Cerebellar nuclear complex (tissue), 1 donor: ENCODE measurements at places on chromosomes 7 and 10.

DNA sequence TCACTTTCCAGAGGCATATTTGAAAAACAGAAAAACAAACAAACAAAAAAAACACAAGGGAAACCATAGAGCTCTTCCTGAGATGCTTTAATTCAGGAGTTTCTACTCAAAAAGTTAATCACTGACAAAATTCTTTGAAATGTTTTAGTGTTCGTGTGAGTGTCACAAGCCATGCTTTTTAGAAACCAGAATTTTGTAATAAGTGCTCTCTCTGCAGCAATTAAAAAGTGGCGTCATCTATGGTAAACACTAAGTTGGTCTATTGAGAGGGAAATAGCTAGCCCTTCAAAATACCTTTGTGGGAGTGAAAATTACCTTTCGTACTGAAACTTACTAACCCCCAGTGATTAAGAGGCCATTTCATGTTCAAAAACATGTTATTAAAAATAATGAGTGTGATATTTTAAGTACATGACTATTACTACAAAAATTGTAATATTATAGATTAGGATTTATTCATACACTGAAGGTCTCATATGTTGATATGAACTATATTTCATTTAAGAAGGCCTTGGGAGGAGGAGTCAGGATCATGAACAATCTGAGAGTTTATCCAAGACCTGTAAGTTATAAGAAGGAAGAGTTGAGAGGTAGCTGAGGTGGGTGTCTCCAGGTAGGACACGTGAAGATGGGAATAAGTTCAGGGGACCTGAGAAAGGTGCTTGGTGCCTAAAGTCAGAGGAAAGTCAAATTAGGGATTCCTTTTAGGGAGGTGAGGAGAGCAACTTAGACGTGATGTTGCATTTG, 94.6 kb downstream of the PPP1R9A start:
- no peak for DNase-seq

DNA sequence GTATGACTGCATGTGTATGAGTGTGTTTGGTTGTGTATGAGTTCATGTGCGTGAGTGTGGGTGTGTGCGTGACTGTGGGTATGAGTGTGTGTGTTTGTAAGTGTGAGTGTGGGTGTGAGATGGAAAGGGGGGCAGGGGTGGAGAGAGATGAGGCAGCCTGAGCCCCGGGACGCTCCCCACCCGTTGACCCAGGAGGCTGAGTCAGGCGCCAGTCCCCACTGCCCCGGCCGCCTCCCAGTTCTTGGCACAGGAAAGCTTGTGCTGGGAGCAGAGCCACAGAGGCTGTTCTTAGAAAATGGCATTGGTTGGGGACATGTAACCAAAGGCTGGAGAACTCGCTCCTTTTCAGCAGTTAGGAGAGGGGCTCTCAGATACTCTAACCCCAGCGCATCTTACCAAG, 27.8 kb upstream of the NUB1 start:
- DNase-seq: no peak

GRCh38 chr7:18037609-18038008, 10.0 kb upstream of the PRPS1L1 start:
- DNase-seq: no peak

GRCh38 chr10:100551196-100551595, 15.5 kb downstream of the HIF1AN start:
- DNase-seq: no peak

DNA sequence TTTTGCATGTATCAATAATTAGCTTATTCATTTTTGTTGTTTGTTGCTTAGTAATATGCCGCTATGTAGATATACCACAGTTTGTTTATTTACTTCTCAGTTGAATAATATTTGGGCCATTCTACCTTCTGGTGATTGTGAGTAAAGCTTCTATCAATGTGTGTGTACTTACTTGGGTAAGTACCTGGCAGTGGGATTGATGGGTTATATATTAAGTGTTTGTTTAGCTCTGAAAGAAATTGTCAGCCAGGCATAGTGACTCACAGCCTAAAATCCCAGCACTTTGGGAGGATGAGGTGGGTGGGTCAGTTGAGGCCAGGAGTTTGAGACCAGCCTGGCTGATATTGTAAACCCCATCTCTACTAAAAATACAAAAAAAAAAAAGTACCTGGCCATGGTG, 975.7 kb upstream of the MBL2 start:
- no peak for DNase-seq

GRCh38 chr7:29040579-29040925, 82.4 kb upstream of the TRIL start:
- no peak for DNase-seq

GRCh38 chr10:122422266-122422989, 32.0 kb upstream of the ARMS2 start:
- no peak for DNase-seq

GRCh38 chr10:11505639-11506038, 105.8 kb downstream of the USP6NL start:
- DNase-seq: no peak

DNA sequence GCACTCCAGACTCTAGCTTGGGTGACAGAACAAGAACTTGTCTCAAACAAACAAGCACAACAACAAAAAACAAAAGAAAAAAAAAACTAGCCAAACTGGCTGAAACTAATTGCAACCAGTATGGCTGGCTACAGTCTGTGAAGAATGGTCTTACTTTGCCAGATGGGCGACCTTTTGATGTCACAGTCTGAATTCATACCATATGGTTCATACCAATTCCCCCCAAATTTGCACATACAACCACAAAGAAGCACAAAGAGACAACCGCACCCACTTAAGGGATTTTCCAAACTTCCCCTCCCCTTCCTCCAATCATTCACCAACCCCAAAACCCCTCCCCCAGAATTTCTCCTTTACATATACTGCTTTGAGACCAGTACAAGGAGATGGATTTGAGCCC, 114.2 kb downstream of the SPAG6 start:
- no peak for DNase-seq

DNA sequence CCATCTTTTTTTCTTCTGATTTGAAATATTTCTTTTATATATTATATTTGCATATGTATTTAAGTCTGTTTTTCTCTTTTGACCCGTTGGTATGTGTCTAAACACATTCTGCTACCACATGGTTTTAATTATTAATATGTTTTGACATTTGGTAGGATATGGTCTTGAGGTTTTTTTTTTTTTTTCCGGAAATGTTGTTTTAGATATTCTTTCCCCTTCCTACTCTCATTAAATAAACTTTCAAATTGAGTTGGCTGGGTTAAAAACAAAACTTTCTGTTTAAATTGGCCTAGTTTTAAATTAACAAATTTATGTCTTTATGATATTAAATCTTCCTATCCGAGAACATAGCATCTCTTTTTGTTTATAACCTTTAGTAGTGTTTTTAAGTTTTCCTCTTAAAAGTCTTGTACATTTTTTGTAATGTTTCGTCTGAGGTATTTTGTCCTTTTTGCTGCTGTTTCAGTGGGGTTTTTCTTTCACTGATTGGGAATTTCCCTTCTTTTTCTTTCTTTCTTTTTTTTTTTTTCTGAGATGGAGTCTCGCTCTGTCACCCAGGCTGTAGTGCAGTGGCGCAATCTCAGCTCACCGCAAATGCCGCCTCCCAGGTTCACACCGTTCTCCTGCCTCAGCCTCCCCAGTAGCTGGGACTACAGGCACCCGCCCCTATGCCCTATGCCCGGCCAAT, 25.4 kb downstream of the STAM start:
- DNase-seq: no peak

DNA sequence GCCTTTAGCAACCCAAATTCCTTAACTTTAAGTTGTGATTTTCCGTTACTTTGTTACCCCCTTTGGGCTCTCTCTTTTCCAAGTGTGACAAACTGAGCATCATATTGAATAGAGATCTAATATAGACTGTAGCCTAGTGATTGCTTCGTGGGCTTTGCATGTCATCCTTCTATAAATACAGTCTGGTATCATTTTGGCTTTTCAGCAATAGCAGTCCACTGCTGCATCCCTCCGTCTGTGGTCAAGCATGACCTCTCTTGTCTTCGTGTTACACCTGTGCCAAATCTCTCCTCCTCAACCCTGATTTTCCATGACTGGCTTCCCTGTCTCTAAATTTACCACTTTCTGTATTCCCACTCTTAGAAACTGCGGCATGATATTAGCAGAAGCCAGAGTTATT, 53.8 kb upstream of the AGK start:
- no peak for DNase-seq

- no peak for DNase-seq
Measured at GRCh38 chr7:497346-497745, 22.3 kb downstream of the PDGFA start.

DNA sequence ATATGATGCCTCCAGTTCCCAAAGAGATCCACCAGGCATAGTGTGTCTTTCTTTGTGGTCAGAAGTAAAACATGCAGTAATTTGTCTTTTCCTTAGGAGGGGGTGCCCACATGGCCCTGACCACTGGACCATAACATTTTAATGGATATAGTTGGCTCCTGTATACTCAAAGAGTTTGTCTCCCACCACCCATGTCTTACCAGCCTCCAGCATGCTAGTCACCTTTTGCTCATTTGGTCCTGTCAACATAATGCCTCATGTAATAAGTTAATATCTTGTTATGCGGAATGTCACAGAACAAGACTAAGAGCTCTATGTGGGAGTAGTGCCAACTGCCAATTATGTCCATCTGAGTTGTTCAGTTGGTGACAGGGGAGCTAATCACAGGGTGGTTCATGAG, 83.4 kb upstream of the IFRD1 start:
- no peak for DNase-seq

- DNase-seq: no peak
Measured at GRCh38 chr7:100803398-100804161, 23.7 kb downstream of the EPHB4 start.

DNA sequence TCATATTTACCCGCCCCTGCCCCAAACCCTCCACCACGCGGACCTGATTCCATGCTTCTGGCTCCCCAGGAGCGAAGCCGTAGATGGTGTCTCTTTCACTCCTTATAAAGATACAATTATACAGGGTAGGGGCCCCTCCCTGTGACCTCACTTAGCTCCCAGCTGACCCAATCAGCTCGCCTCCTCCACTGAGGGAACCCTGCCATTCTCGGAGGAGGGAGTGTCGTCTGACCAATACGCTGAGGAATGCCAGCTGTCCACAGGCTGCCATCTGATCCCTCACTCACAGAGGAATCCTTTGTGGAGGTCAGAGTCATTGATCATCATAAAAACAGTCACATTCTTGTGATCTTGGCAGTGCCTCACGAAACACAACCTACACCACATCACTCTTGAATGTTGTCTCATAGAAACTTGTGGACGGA, 67.5 kb upstream of the INSIG1 start:
- DNase-seq: no peak

DNA sequence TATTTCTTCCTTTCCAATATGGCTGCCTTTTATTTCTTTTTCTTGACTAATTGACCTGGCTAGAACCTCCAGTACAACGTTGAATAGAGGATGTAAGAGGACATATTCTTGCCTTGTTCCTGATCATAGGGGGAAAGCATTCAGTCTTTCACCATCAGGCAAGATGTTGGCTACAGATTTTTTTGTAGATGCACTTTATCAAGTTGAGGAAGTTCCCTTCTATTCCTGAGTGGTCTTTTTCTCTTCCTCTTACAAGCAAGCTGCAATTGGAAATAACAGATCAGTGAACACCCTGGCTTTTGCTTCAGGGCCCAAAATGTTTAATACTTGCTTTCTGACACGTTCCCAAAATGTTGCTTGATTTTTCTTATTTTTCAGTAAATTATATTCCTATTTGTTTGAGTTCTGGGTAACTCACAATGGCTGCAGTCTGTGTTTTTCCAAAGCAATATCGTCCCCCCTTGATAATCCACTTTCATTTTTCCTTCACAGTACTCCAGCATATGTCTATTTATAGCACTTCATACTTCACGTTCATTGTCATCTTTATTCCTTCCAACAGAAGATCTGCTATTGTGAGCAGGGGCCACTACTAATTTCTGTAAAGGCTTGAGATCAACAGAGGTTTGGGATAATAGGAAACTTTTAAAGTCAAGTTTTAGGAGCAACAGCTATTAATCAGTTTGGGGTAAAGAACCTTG, 11.7 kb downstream of the CPEB3 start:
- no peak for DNase-seq

DNA sequence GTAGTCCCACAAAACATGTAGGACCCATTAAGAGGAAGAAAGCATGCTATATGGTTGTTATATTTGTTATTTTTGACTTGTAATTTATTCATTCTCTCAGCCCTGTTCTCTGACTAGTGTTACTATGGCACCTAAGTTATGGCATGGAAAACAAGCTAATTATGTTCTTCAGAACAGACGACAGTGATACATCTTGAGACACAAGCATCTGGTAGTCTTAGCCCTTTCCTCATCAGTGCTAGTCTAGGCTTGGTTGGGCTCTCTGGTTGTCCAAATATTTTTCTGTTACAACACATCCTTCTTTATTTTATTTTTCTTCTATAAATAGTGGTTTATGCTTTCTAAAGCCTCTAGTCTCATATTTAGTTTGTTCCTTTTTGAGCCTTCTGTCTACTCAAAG, 308.3 kb upstream of the KAT6B start:
- no peak for DNase-seq

DNA sequence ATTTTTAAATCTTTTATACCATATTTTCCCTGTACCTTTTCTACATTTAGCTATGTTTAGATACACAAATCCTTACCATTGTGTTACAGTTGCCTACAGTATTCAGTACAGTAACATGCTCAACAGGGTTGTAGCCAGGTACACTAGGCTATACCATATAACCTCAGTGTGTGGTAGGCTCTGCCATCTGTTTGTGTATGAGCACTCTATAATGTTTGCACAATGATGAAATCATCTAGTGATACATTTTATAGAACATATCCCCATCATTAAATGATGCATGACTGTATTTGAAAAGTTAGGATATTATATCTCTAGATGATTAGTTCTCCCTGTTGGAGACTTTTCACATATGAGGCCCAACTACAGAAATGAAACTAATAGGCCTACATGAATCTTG, 188.6 kb downstream of the STK31 start:
- DNase-seq: no peak

DNA sequence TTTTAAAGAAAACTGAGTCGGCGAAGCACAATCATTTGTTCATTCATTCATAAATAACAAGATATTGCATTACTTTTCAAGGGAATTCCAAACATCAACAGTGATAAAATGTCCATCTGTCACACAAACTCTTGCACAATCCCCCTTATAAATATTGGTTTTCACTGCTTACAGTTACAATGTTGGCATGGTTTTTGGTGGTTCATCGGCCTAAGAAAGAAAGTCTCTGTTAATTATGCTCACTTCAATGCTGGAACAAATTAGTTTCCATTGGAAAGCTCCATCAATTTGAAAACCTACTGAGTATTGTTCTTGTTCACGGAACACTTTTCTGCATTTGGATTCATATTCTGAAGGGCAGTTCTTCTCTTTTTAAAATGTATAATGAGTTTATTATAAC, 188.5 kb downstream of the JAZF1 start:
- no peak for DNase-seq

GRCh38 chr7:88775838-88776237, 16.3 kb downstream of the ZNF804B start:
- no peak for DNase-seq

DNA sequence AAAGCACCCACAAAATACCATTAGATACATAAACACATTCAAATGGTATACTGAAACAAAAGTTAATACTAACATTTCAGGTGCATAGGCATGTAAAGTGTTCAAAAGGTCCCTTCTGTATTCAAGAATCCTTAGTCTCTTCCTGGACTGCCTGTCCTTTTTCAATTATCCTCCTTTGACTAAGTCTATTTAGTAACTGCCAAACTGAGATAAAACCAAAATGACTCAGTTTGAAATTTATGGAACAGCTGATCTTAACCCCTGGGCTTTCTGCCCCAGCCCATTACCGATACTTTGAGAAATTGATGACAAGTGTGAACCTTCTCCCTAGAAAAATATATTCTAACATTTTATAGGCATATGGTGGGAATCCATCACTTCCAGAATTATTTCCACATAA, 5.4 kb downstream of the EPC1 start:
- DNase-seq: no peak
